ENCODE measurements at places on chromosomes 4 and X.

DNA sequence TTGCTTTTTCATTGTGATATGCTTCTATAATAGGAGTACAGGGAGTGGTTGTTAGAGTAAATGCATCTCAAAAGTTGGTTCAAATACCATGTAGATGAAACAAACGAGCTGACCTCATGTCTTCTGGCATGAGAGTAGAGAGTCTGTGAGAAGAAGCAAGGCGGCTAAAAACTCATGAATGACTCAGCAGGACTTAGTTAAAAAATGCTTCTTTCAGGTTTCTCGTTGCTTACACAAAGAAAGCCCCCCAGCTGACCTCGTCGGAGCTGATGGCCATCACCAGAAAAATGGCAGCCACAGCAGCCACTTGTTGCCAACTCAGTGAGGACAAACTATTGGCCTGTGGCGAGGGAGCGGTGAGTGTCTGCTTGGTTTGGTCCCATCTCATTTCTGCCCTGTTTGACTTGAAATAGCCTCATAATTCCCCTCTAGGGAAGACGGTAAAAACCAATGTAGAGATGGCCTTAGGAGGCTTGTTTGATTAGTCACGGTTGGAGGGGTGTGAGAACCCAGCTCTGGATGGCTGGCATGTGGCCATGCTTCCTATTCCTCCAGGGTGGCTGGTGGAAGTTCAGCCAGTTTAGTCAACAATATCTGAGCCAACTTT is 14.5 kb downstream of the AFP start:
- no peak for DNase-seq

DNA sequence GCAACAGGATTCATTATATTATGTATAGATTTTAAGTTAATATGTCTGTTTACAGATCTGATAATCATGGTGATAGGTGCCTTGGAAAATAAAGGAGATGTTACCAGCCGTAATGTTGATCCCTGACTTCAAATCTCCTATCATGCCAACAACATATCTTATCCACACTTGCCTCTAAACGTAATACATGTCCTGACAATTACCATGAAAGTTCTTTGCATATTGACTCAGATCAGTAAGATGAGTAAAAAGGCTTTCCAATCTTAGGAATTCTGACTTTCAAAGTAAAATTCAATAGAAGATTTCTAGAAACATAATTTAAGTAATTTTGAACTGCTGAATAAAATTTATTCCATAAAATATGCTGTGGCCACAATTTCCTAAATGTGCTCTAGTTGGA is 513.3 kb downstream of the ANKRD50 start:
- no peak for DNase-seq

- no peak for DNase-seq
Observed at GRCh38 chrX:118633530-118633929, 93.9 kb upstream of the IL13RA1 start.

GRCh38 chr4:36511785-36512184 is 230.4 kb downstream of the DTHD1 start:
- no peak for DNase-seq

- DNase-seq: no peak
Observed at GRCh38 chr4:74088396-74088795, 10.6 kb downstream of the CXCL2 start.

DNA sequence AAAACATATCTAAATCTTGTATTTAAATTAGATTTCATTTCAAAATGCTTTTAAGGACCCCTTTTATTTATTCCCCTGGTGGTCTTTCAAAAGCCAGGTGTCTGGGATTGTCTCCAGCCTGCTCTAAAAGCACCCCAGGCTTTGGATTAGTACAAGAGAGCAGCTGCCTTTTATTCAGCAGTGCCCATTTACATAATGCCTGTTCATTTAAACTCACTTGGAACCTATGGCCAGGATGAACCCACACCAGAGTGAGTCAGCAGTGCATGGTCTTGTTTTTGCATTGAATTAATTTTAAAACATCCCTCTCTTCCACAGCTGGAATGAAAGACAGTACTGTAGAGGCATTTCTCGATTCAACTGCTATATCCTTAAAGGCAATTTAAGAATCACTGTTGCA is 64.1 kb upstream of the TENM3 start:
- DNase-seq: no peak

- no peak for DNase-seq
Observed at GRCh38 chr4:76873495-76873894, 24.4 kb downstream of the SOWAHB start.

DNA sequence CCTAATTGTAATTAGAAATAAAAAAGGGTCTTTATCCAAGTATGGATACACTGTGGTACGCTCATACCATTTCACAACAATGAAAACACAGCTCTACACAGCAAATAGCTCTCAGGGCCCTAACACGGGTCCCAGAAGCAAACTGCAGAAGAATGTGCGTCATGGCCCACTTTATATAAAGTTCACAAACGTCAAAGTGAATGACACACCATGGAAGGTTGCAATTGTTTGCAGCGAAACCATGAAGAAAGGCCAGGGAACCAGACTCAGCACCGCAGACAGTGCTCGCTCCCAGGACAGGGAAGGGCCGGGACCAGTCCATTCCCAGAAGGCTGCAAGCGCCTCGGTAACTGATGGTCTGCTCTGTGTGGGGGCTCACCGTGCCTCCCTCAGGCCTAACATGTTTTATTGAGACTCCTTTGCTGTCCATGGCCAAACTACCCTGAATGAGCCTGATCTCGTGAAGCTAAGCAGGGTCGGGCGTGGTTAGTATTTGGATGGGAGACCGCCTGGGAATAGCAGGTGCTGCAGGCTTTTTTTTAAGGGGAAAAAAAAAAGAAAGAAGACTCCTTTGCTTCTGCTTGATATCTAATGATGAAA is 47.8 kb downstream of the ACOX3 start:
- DNase-seq: peak; percentile 5

DNA sequence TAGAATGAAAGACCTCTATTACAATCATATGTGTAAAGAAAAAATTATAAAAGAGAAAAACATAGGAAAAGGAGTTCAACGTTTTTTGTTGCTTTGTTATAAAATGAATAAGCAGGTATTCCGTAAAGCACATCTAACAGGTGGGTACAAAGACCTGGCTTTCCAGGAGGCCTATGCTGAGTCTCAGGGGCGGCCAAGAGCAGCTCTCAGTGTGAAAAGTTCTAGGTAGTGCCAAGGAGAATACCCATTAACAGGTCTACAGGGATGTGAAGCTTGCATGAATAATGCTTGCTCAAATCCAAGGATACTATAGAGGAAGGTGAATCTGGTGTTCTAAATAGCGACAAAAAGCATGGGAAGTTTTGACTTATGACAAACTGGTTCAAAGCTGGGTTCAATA is 944.4 kb downstream of the PDHA2 start:
- DNase-seq: no peak

DNA sequence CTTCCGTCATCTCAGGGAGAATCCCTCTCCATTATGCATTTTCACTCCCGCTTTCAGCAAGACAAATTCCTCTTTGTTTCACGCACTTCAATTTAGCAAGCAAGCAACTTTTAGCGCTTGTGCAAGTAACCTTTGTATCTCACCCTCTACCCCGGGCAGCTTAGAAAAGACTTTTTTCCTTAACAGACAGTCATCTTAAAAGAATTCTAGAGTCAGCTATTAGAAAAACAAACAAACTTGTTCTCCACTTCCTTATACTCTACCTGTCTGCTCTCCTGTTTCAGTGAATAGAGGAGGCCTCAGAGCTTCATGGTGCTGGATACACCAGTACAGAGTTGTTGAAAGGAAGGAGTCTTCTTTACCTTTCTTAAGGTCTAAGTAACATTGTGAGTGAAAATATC is 12.1 kb downstream of the TIGD2 start:
- DNase-seq: no peak

GRCh38 chr4:183332447-183332846 is 10.2 kb upstream of the CLDN24 start:
- no peak for DNase-seq

Data from erythroblast (primary cell).